Left ventricle myocardium superior (tissue), 1 donor: ENCODE measurements at places on chromosomes 4 and X.

GRCh38 chr4:68373513-68373912, 23.6 kb upstream of the YTHDC1 start:
- DNase-seq = peak; percentile 86

DNA sequence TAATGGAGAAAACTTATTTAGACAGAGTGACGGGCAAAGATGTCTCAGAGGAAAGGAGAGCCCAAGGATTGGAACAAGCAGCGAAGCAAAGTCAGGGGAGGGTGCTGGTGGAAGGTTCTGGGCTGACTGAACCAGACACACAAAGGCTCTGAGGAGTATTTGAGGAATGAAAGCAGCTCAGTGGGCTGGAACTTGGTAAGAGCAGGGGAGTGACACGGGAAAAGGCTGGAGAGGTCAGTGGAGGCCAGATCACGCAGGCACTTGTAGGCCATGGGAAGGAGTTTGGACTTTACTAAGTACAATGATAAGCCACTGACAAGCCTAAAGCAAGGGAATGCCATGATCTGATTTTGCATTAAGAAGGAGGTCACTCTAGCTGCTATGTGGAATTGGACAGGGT, 71.4 kb downstream of the TSC22D3 start:
- DNase-seq = no peak

GRCh38 chr4:2497931-2498330, 29.0 kb downstream of the RNF4 start:
- no peak for DNase-seq

DNA sequence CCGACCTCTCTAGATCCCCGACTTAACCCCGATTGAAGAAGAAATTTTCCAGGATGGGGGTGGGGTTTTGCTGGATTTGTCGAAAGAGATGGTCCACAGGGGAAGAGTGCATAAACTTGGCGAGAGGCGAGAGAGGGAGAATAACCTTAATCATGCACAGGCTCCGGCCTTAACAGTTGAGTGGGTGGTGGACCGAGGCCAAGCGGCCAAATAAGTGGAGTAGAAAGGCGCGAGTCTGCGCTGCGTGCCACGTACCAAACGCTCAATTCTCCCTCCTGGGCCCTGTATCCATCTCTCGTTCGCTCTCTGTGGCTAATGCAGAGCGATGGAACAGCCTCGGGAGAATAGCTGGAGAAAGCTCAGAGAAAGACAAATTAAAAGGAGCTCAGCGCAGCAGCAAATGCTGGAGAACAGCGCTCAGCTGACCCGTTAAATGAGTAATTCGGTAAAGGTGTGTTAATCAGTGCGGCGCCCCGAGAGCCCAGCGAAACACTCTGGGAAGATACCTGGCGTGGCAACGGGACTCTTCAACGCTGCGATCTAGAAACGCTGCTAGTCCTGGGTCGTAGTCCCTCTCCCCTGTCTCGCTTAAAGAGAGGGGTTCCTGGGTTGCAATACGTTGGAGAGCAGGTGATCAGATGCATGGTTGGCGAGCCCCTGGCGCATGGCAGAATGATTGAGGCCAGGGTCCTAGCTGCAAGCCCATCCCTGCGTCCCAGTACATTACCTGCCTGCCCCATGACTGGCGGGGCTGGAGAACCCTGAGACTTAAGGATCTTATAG, 887 bp upstream of the IL1RAPL2 start:
- no peak for DNase-seq

- no peak for DNase-seq
Observed at GRCh38 chrX:20988804-20989203, 385.4 kb upstream of the CNKSR2 start.

GRCh38 chr4:145513020-145513621, 31.5 kb downstream of the SMAD1 start:
- DNase-seq = no peak

DNA sequence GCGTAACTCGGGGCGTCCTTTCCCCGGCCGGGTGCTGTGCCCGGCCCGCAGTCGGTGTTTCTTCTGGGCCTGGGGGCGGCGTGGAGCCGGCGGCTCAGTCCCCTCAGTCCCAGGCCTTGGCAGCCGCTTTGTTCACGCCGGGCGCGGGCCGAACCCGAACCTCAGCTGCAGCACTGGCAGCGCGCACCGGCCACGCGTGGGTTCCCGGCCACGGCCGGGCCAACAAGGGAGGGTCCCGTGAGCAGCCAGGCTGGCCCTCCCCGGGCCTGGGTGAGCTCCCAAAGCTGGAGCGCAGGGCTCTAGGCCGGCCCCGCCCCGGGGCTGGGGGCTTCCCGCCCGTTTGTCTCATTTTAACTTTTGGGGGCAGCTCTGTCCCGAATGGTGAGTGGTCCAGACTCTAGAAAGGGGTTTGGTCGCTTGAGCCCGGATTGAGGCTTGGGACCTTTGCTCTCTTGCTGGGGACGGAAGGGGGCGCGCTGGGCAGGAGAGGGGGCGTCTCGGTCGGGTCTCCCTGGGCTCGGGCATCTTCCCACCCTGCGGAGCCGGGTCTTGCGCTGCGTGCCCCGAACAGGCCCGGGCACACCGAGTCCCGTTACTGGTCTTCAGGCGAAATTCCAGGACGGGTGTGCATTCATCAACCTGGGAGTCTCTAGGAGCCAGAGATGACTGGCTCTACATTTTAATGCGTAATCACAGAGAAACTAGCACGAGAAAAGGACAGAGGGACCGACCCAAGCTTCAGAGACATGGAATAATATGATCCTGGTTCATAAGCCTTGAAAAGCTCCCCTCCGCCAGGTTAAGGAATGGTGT, 177.1 kb downstream of the CBR4 start:
- peak; percentile 68 for DNase-seq

GRCh38 chr4:141899103-141899502, 262.7 kb downstream of the IL15 start:
- no peak for DNase-seq

- DNase-seq = no peak
Observed at GRCh38 chrX:5528057-5528456, 700.6 kb downstream of the NLGN4X start.

GRCh38 chr4:94407846-94408245, 43.9 kb upstream of the PDLIM5 start:
- no peak for DNase-seq

DNA sequence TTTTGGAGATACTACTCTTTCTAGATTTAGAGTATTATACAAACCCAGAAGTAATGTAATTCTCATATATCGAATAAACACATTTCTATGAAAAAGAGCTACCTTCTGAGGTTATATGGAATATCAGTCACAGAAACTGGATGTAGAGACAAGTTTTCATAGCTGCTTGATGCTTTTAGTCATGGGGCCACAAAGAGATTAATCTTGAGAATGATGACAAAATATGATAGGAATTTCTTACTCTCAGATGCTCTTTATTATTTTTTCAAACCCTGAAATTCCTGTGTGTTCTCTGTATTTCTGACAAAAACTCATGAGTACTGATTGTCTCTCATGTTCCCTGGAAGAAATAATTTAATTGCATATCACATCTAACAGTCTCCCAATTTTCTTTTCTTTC, 662.5 kb downstream of the RAPGEF2 start:
- no peak for DNase-seq

DNA sequence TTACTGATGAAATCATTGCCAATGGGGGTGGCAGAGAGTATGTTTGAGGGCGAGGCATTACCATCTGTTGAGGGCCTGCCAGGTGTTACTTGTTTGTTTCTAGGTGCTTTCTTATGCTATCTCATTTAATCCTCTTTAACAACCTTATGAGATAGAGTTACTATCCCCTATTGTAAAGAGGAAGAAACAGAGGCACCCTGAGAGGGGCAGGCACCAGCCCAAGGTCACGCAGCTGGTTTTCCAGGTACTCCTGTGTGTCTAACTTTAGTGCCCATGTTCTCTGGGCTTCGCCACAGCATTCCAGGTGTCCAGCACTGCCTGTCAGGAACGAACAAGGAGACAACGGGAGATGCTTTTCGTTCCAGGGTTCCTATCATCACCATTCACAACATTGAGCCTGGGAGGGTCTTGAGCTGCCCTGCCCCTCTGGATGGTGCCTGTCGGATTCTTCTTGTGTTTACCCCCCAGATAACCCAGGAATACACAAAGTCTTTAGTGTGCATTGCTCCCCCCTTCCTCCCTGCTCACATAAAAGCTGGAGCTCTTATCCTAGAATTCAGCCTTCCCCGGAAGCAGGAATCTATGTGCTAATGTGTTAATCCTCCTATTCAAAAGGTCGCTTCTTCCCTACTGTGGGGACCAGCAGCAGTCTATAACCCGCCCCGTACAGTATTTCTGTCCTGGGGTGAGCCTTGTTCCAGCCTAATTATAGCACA, 24.9 kb upstream of the GPC4 start:
- DNase-seq = no peak

DNA sequence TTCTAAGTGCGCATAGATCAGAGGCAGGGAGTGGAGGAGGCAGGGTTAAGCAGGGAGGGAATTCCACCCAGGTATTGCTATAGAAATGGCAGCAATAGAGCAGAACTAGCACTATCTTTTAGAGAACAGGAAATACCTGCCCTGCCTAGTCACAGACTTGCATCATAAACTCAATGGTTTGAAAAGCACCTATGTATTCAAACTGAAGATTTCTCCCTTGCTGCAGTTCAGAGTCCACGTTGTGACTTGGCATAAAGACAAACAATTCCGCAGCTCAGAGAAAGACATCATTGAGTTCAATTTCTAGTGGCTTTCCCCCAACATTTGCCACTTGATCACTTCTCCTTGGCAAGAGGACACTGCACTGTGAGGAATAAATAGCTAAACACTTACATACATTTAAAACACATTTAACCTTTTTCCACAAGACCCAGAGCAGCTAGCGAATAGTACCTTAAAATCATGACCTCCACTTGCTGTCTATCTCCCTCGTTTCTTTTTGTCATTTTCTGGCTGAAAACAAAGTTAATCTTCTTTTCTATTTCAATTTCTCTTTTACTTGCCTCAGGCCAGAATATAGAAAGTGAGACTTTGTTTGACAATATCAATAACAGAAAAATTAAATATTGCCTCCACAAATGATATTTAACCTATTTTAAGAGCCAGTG, 42.4 kb downstream of the SLC7A11 start:
- no peak for DNase-seq

GRCh38 chr4:165433529-165433928, 54.7 kb downstream of the CPE start:
- no peak for DNase-seq

- DNase-seq = no peak
Observed at GRCh38 chr4:79281566-79282359, 44.1 kb downstream of the NAA11 start.
